ENCODE measurements at places on chromosomes 4 and X.
A peak's percentile ranks its signal among the peaks of the same experiment; 100 is the strongest.

GRCh38 chr4:7007142-7007907 is 35.8 kb upstream of the TADA2B start:
- no peak for DNase-seq

DNA sequence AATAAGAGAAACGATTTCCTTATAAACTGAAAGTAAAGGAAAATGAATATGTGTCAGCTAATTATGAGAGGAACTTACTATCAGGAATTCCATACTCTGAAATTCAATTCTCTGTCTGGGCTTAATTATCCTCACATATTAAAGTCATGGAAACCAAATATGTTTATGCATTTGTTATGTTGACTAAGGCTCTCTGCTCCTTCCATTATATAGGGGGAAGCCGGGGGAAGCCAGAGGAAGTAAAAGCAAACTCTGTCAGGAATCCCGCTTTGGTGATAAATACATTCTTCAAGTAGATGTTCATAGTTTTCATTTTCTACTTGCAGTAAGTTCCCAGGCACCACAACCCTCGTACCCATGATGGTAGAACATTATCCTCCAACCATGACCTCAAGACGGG is 142.8 kb upstream of the VCX2 start:
- DNase-seq: no peak

GRCh38 chrX:108722561-108722960 is 13.8 kb downstream of the IRS4 start:
- no peak for DNase-seq

GRCh38 chr4:6596948-6597347 is 22.0 kb downstream of the MAN2B2 start:
- DNase-seq: no peak

- DNase-seq: peak; percentile 49
These were observed 11.6 kb downstream of the PDZD4 start for GRCh38 chrX:153818571-153819383.
